Mucosa of gallbladder (tissue), 1 donor: ENCODE measurements at places on chromosomes 3 and 15. TPM values are rescaled to one million over a fixed set of nuclear protein-coding genes. Genes with fewer than 3 reads are reported as not detected.
A peak's percentile ranks its signal among the peaks of the same experiment; 100 is the strongest.

- DNase-seq = peak; percentile 74
Measured at GRCh38 chr15:63476229-63476632, 28.2 kb upstream of the USP3 start.

- no peak for DNase-seq
Measured at GRCh38 chr3:182484682-182485081, 308.6 kb upstream of the ATP11B start.

DNA sequence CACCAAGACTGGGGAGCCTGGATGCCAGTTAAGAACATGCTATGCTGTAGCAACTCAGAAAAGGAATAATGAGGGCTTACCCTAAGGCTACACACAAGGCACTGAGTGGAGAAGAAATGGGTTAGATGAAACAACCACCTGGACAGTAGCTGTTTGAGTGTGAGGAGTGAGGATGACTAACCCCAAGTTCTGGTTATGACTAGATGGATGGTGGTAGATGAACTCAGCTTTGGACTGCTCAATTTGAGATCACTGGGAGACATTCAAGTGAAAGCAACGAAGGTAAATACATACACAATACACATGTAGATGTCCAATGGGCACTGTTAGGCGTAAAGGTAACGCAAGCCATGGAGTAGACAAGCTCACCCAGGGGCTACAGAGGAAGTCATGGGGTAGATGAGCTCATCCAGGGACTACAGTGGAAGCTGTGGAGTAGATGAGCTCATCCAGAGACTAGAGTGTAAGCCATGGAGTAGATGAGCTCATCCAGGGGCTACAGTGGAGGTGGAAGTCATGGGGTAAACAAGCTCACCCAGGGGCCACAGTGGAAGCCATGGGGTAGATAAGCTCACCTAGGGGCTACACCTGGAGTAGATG is 98.3 kb downstream of the ANO10 start:
- no peak for DNase-seq

DNA sequence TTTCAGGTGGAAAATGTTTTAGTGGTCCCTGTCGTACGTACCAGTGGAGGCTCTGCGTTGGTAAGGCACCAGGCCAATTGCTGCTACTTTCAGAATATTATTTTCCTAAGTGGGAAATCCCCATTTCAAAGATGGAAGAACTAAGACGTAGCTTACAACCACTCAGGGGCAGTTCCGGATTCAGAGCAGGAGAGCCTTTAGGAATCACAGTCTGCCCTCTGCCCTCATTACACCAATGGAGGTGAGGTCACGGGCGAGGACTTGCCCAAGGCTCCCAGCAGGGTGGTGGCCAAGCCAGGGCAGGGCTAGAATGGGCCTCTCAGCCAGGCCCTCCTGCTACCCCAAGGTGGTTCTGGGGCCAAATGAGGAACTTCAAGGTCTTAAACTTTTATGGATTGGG is 72.6 kb downstream of the RASGRF1 start:
- no peak for DNase-seq

DNA sequence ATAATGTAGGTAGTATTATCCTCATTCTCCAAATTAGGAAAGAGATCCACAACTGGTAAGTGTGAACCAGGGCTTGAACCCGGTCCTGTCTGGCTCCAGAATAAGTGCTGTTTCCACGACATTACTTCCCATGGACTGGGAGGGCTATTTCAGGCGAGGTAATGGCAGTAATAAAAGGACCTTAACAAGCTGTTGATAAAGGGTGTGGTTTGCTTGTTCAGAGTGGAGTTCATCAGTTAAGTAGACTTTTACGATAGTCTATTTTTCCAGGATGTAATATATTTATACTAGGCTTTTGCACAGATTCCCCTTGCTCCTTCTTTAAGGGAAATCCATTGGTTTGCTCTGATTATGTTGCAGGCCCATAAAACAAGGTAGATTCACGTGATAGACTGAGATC is 88.4 kb upstream of the TNFAIP8L3 start:
- DNase-seq = no peak

DNA sequence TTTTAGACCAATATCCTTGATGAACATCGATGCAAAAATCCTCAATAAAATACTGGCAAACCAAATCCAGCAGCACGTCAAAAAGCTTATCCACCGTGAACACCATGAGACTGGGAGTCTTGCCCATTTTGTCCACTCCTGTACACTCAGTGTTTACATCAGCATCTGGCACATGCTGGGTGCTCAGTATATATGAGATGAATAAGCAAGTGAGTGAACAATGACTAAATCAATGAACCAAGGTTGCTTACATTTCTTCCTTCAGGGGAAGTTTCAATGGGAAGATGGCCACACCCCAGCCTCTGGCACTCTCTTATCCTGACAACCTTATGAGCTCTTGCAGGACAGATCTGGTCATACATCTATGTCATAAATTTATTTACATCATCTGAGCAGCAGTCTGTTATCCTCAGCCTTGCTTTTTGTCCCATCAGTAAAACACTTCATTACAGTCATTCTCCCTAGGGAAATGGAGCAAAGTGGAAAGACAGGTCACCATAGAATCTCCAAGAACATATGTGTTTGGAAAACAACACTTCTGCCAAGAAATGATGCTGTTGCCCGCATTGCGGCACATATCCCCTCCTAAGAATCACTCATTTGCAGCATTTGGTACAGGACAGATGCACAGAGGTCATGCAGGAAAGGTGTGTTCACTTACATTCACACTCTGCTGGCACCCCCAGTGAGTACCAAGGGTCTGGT is 171.8 kb upstream of the EIF1B start:
- no peak for DNase-seq

- no peak for DNase-seq
Measured at GRCh38 chr15:57494581-57494980, 97.1 kb upstream of the MYZAP start.

DNA sequence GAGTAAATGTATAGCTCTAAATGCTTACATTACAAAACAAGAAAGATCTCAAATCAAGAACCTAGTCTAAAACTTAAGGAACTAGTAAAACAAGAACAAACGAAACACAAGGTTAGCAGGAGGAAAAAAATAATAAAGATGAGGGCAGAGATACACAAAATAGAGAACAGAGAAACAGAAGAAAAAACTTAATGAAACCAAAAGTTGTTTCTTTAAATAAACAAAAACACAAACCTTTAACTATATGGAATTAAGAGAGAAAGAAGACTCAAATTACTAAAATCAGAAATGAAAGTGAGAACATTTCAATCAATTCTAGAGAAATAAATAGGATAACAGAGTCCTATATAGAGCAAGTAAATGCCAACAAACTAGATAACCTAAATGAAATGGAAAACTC is 59.6 kb downstream of the DLG1 start:
- no peak for DNase-seq

The KLF15 gene
- total RNA-seq = 28.1 TPM

The FNDC3B gene
- total RNA-seq = 103 TPM

The ADCY5 gene
- total RNA-seq = 25.8 TPM

The CLSTN2 gene
- 7.1 TPM for total RNA-seq

The AMOTL2 gene
- 129 TPM for total RNA-seq

The PRTG gene
- 1.4 TPM for total RNA-seq

The ZMYND10 gene
- 2.2 TPM for total RNA-seq
